ENCODE measurements at places on chromosomes 11 and 22. TPM values are rescaled to one million over a fixed set of nuclear protein-coding genes. Genes with fewer than 3 reads are reported as not detected.

DNA sequence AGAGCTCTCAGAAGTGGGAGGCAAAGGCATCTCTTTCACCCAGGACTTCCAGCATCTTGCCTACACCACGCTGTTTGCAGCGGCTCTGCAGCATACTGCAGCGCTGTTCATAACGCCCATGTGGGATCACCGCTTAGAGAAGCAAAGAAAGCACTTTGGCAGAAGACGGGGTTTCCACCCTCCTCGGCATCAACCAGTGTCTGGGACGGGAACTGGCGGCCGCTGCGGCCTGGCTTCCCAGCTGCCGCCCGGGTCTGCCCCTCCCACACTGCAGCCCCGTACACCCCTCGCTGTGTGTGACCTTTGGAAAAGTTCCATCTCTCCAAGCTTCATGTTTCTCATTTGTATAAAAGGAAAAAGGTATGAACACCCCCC, 545 bp upstream of the TIRAP start:
- DNase-seq: no peak

GRCh38 chr11:70525006-70525405, 126.7 kb downstream of the CTTN start:
- no peak for DNase-seq

DNA sequence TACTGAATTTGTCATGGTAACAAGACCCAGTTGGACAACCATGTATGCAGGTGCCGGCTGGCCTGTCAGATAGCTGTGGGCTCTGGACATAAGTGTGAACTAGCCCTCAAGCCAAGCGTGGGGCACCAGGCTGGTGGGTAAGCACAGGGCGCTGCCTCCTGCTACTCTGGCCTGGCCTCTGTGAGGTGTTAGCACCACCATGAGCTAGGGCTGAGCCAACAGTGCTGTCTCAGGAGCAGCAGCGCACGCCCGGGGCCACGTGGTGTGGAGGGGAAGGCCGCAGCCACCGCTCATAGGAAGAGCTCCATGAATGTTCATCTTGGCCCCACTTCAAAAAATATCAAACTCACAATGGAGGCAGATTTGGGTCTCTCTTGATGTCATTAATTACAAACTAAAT, 35.3 kb upstream of the GNB1L start:
- no peak for DNase-seq

DNA sequence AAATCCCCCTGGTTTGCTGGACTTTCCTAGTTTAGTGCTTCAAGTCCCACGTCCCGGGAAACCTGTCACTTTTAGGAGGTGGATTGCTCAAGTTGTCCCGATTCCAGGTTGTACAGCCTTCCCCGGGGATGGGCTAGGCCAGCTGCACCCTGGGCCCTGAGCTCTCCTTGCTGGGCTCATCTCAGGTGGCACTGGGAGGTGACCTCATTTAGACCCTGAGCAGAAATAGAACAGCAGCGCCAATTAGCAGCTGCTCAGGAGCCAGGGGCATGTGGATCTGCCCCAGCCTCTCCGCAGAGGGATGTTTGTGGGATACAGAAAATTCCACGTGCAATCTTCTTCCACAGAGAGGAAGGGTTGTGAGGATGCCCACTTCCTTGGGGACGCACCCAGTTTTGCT, 9.6 kb upstream of the CERK start:
- no peak for DNase-seq

- DNase-seq: peak; percentile 34
Observed at GRCh38 chr22:21642584-21643448, 714 bp downstream of the SDF2L1 start.

- DNase-seq: no peak
Observed at GRCh38 chr11:45215098-45215865, 68.8 kb downstream of the PRDM11 start.

- DNase-seq: no peak
Observed at GRCh38 chr11:45388472-45388871, 102.3 kb upstream of the SYT13 start.

DNA sequence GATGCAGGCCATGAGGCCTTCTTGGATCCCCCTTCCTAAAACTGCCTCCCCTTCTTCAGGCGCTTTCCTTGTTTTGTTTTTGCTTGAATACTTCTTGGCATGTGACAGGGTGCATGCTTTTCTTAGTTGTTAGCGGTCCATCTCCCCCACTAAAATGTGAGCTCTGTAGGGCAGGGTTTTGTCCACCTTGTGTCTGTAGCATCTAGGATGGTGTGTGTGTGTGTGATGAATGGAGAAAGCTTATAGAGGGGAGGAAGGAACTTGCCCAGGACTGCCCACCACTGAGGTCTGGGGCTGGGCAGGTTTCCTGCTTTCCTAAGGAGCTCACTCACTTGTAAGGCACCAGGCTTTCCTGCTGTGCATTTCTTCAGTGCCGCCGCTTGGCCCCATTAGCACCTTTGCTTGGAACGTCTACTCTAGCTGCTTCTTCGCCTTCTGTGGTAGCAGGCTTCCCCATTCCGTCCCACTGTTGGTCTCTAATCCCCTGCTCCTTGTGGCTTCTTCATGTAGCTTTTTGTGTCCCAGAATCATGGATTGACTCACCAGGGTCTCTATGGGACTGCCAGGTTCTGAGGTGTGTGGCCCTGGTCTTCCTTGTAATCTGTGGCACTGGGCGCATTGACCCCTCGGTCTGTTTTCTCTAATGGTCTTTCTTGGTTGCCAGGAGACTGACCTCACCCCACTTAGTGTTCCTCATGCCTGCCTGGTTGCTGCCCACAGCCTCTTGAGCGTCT, 3.3 kb downstream of the DGCR8 start:
- no peak for DNase-seq

The UPK3A gene
- not detected for total RNA-seq

GRCh38 chr11:2301631-2302305, at the start of the genes C11orf21 and TSPAN32:
Gene C11orf21 (minus strand): TSS chr11:2301918. CDS start chr11:2301808, 110 bp downstream.
Gene TSPAN32 (plus strand): TSS chr11:2302013. CDS start chr11:2302150, 137 bp downstream.
- DNase-seq: peak; percentile 53

The IGF2 gene
- 0.77 TPM for total RNA-seq

DNA sequence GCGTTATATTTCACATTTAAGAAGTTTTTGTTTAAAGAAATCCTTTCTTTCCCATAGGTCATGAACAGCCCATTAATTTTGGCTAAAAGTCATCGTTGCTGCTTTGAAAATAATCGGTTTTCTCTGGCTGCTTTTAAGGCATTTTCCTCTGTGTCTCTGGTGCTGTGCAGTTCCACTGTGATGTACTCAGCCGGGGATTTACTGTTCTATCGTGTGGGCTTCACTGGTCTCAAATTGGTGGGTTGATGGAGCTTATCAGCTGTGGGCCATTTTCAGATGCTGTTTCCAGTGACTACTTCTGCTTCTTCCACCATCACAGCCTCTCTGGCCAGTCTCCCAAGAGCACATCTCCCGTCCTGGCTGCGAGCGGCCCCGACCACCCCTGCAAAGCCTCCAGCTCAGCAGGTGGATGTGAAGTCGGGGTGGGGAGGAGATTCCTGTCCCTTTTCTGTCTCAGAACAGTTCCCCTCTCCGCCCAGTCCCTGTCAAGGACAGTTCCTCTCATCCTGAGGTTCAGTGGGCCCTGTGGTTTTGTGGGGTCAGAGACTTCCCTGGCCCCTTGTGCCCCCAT, 20.3 kb downstream of the IFITM10 start:
- DNase-seq: no peak

DNA sequence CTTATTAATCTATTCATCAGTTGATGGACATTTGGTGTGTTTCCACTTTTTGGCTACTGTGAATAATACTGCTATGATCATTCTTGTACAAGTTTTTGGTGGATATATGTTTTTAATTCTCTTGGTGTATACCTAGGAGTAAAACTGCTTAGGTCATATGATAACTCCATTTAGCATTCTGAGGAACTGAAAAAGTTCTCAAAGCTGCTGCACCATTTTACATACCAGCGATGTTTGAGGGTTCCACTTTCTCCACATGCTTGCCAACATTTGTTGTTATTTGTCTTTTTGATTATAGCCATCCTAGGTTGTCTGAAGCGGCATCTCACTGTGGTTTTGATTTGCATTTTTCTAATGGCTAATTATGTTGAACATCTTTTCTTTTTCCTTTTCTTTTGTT, 4.1 kb upstream of the ACER3 start:
- no peak for DNase-seq

DNA sequence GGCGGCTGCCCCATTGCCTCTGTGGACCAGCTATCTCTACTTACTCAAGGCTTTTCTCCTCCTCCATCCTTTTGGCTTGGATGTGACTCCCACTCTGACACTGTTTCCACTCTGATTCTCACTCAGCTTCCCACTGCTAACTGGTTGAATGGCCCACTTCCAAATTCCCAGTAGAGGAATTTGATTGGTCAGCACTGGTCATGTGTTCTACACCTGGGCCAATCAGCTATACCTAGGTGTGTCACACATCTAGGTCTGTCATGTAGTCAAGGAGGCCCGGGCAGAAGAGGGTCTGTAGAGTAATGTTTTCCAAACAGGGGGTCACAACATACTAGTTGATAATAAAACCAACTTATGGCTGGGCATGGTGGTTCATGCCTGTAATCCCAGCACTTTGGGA, 53.3 kb downstream of the TPBGL start:
- DNase-seq: no peak

DNA sequence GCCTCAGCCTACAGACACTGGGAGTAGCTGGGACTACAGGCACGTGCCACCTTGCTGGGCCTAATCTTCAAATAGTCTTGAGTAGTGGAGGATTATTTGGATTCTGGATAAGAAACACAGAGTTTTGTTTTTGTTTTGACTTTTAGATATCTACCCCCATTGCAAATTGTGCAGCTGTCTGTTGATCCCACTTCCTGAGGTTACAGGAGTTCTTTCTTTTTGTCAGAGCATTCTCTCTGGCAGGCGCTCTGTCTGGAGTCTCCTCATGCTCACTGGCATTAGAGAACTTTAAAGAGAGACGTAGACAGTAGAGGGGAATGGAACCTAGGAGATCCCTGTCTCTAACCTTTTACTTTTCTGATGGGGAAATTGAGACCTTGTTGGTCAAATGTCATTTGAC, 7.8 kb upstream of the ADAMTS8 start:
- no peak for DNase-seq

The TEF gene
- total RNA-seq: 4.8 TPM

The OR51Q1 gene
- total RNA-seq: not detected

- DNase-seq: no peak
Observed at GRCh38 chr22:45895436-45896152, 81.4 kb downstream of the WNT7B start.

The TRIM48 gene
- not detected for total RNA-seq

DNA sequence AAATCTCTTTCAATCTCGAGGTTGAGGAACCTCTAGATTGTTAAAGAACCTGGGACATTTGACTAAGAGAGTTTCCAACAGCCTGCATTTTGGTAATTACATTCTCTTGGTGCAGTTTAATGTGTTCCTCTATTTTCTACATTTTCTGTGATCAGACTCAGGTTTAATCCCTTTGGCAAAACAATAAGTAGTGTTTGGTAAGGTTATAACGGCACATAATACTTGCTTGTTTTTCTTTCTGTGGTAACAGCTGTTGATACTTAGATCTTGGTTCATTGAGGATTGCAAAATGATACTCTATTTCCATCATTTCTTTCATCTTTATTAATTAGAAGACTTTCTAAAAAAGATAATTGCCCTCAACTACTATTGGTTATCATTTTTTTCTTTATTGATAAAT, 271.3 kb downstream of the SBF2 start:
- DNase-seq: no peak

DNA sequence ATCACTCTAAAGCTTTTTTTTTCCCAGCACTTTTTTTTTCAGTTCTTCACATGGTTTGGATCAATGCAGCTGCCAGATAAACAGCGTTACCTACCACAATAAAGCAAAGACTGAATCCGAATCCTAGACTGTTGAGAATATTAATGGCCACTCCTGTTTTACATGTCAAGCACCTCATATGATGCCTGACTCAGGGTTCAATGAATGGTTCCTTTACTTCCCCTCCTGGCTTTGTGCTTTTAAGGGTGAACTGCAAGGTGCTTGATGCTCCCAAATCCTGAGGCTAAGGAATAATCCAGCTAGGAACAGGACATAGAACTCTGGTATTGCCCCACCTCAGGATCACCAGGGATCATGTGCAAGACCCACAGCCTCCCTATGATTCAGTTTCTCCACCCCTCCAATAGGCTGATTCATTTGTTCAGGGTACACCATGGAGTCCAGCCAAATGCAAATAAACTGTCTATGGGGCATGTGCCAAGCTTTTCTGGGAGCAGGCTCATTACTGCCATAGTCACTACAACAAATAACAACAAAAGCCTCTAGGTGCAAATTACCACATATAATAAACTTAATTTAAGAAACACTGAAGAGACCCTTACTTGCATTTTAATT, 104.3 kb downstream of the GAB2 start:
- DNase-seq: no peak

- no peak for DNase-seq
Observed at GRCh38 chr22:44207981-44208317, 27.2 kb downstream of the PARVG start.

GRCh38 chr22:38215156-38216038, 13.6 kb downstream of the MAFF start:
- no peak for DNase-seq

DNA sequence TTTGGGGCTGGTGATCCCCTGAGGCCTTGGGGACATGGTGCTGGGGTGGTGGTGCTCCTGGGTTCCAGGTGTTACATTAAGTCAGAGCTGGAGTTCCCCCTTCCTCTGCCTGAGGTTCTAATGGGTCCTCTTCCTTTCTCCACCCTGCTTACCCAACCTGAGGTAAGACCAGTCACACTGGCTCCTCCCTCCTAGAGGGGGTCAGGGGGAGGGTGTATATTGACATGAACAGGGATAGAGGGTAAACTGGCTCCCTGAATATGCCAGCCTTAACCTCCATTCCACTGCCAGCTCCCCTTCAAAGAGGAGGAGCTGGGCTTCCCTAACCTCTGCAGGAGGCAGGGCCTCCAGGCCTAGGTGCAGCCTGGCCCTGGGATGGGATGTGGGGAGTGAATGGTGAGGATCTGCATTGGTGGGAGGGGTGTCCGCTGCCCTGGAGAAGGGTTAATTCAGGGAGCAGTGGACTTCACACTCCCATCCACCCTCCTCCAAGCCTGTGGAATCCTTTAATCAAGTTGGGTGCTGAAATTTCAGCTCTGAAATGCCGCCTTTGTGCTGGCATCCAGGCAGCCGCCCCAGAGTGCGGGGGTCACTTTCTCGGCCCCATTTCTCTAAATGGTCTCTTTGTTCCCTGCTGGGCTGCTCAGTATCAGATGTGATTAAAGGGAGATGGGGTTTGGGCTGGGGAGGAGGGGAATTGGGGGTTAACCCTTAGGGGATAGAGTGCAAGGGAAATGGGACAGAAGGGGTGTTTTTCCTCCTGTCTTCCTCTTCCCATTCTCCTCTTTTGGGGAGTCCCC, 15.2 kb downstream of the POLR2F start:
- no peak for DNase-seq

The ASPHD2 gene
- total RNA-seq: 2.4 TPM

The OR9G4 gene
- not detected for total RNA-seq

The C11orf97 gene
- total RNA-seq: not detected

All from T-helper 17 cell (primary cell).